ENCODE measurements at places on chromosomes 5 and 9.

- H3K4me3 ChIP-seq: peak overlapping the region; percentile 92
- DNase-seq: no peak
- peaks cover 7% of the 10 kb centered on the region for H3K36me3 ChIP-seq
- H3K4me1 ChIP-seq: peaks cover 37% of the 10 kb centered on the region
Observed at GRCh38 chr9:1048231-1048619, 1.9 kb upstream of the DMRT2 start.

DNA sequence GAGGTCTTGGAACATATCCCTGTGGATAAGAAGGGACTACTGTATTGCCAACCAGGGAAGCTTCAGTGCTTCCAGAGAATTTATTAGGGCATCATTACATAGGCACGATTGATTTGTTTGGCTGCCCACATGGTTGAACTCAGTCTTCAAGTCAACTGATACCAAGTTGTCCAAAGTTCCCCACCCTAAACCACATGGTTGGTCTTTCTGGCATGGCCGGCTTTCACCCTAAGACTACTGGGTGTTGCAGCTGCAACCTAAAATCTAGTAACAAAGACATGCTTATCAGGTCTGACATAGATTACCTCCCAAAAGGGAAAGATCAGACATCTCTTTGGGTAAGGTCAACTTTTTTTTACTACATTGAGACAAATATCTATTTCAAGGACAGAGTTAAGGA, 37.0 kb downstream of the FAF2 start:
- H3K4me3 ChIP-seq: no peak overlapping the region
- H3K4me1 ChIP-seq: peaks cover 27% of the 10 kb centered on the region
- H3K27me3 ChIP-seq: no peaks in the 10 kb centered on the region

GRCh38 chr9:16867576-16868311, 2.7 kb downstream of the BNC2 start:
- H3K36me3 ChIP-seq: no peaks in the 10 kb centered on the region
- H3K27ac ChIP-seq: no peak overlapping the region

- H3K36me3 ChIP-seq: no peaks in the 10 kb centered on the region
- DNase-seq: no peak
- no peaks in the 10 kb centered on the region for H3K27me3 ChIP-seq
- no peak overlapping the region for H3K27ac ChIP-seq
Observed at GRCh38 chr5:134209477-134210245, 16.2 kb downstream of the PPP2CA start.

DNA sequence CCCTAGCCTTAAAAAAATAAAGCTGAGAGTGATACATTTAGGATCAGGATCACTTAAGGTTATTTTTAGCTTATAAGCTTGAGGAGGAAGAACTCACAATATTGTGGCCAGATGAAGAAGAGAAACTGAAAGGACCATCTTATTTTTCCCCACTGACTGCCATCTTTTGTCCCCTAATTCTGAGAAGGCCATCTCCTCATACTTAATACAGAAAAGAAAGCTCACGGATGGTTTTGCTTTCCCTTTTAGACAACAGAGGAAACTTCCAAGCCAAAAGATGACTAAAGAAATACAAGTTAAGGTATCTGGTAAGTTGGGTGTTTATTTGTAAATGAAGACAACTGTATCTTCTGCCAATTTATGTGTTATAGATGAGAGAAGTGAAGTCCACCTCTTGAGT, 36.4 kb downstream of the ERAP1 start:
- no peak for DNase-seq
- peaks cover 14% of the 10 kb centered on the region for H3K4me1 ChIP-seq
- H3K27ac ChIP-seq: peak overlapping the region; percentile 84
- no peak overlapping the region for H3K4me3 ChIP-seq

DNA sequence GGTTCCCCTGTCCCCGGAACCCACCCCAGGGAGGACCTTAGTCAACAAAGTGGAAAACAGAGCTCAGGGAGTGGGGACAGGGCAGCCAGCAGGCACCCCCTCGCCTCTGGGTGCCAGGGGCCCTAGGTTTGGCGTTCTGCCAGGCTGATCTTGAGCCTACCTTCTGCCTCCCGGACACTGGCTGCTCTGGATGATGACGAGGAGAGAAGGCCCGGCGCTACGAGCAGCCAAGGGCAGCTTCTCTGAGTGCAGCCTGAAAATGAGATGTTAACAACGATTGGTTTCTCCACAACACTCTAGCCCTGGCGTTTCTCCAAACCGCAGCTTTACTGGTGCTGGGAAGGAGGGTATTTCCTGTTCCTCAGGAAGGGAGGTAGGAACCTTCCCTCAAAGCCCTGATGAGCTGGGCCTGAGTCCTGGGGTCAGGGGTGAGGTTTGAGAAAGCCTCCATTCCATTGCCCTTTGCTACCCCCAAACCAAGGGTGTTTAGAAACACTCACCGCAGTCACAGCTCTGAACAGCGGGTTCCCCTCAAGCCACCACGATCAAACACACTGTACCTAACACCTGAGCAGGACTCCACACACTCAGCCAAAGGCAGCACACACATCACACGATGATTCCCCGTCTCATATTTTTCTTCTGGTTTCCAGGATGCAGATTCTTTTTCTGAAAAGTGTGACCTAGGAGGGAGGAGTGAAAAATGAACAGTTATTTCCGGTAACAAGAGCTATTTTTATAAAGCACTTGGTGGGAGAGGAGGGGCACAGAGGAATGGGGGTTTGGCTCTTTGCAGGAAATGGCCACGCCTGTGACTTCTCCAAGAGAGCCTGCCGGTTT, at the start of gene STING1:
Gene STING1, minus strand, starts transcription at position 709 of the 840 bp plus-strand sequence. CDS start 1,054 bp downstream, outside the sequence.
- H3K4me1 ChIP-seq: peaks cover 33% of the 10 kb centered on the region
- peaks cover 3% of the 10 kb centered on the region for H3K36me3 ChIP-seq
- H3K27ac ChIP-seq: peak within 1 kb of the TSS; percentile 96

- no peak overlapping the region for H3K27ac ChIP-seq
- peaks cover 2% of the 10 kb centered on the region for H3K36me3 ChIP-seq
- no peak overlapping the region for H3K4me3 ChIP-seq
- no peak for DNase-seq
Observed at GRCh38 chr9:7777771-7778170, 21.8 kb downstream of the DMAC1 start.

Data from T-helper 17 cell (primary cell).